ENCODE measurements at places on chromosomes 11 and 22.

DNA sequence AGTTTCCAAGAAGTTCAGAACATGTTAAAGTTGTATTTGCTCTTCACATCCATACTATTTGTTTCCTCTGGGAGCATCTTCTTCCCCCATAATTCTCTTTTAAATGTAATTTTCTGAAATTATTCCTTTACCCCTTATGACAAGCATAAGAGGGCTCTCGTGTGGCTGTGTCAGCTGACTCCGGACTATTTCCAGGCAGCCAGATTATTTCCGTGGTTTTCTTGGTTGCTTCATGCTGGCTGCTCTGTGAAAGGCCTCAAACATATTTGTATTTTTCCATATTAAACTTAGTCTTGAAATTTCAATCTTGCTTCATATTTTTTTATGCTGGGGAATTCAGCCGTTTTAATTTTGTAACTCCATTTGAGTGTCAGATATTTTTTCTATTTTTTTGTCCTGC is 2.8 kb upstream of the MMP1 start:
- DNase-seq = no peak

DNA sequence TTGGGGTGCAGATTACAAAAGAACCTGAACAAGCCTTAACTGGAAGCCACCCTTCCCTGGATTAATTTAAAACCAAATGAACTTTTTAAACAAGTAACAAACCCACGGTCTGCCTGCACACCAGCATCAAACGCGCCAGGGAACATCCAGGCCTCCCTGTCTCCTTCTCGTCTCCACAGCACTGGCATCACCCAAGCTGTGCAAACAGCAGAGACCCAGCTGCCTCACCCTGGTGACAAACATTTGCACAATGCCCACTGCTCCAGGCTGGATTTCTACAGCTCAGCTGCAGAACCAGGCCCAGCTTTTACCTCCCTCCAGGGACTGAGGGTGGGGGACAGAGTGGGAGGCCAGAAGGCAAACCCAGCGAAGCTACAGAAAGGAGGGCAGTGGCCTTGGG is 7.0 kb downstream of the RPL3 start:
- no peak for DNase-seq

DNA sequence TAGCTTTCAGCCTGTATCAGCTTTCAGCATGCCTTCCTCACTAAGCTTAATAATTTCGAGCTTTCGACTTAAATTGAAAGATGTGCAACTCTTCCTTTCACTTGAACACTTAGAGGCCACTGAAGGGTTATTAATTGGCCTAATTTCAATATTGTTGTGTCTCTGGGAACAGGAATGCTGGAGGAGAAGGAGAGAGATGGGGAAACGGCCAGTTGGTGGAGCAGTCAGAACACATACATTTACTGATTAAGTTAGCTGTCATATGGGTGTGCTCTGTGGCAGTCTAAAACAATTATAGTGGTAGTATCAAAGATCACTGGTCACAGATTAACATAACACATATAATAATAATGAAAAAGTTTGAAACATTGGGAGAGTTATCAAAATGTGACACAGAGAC is 106.2 kb downstream of the LRRC32 start:
- DNase-seq = no peak

DNA sequence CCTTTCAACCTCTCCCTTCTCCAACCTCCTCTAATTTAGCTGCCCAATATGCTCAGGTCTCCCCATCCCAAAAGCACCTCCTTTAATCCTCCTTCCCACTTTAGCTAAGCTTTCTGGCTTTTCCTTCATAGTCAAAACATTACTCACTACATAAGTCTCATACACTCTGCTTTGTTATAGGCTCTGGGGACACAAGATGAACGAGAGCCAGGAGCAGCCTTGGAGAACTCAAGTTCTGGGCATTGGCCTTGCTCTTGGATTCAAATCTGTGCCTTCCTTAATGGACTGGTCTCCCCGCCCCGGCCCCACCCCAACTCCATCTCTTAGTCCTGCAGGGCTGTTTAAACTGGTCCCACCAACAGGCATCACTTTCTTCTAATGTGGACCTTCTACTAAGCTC is 11.4 kb upstream of the HPX start:
- DNase-seq = no peak

DNA sequence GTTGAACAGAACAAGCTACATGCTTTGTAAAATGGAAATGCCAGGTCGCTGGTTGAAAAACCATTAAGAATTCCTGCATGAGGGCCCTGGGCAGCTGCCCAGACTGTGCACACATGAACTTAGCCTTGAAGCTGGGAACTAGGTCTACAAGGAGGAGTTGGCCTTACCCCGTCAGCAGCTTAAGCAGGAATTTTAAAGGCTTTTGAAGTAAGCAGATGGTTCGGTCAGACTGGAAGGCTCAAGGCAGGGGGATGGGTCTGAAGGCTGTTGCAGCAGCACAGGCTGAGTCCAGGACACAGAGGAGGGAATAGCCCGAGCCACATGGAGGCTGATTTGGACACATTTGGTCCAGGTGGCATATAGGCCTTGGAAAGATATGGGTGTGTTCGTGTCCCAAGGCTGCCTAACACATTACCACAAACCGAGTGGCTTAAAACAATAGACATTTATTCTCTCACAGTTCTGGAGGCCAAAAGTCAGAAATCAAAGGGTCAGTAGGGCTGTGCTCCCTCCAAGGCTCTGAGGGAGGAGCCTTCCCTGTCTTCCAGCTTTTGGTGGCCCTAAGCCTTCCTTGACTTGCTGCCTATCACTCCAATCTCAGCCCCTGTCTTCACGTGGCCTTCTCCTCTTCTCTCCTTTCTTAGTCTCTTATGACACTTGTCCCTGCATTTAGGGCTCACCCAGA is 11.6 kb downstream of the LIF start:
- no peak for DNase-seq

Data from stimulated activated CD4-positive, alpha-beta T cell treated with anti-CD3 and anti-CD28 coated beads, Interleukin-12 subunit alpha, Interleukin-12 subunit beta, amount 100 ng/mL, for 24 hours (primary cell).